Suprapubic skin (tissue), 4 donors: ENCODE measurements at places on chromosomes 6 and 20. TPM values are rescaled to one million over a fixed set of nuclear protein-coding genes. Genes with fewer than 3 reads are reported as not detected.

DNA sequence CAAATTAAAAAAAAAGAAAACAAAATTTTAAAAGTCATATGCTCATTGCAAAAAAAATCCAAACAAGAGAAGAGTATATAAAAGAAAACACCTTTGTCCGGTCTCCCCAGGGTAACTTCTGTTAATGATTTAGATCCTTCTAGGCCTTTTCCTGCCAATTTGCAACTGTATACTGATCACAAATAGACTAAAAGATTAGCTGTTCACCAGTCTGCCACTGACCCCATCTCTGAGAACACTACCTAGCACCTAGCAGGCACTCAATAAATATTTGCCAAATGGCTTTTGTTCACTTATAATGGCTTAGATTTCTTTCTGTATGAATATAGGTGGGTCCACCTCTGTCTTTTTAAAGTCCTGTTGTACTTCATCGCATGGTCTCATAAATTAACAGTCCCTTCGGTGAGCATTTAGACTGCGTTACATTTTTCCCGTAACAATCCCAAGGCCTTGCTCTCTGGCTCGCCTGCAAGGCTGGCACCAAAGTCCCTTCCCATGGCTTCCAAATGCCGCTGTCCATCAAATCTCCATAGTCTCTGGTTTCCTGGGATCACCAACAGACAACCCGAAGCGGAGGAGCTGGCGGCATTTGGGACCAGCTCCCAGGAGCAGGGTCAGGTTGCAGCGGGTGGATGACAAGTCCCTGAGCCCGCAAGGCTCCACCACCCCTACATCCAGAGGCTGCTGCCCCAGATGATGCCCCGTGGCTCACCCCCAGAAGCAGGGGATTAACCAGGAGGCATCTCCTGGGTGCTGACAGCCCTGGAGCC lies 11.8 kb downstream of the JPH2 start:
- peaks cover 7% of the 10 kb centered on the region for H3K4me1 ChIP-seq
- DNase-seq, result no peak
- no peak overlapping the region for H3K4me3 ChIP-seq
- no peaks in the 10 kb centered on the region for H3K27me3 ChIP-seq

DNA sequence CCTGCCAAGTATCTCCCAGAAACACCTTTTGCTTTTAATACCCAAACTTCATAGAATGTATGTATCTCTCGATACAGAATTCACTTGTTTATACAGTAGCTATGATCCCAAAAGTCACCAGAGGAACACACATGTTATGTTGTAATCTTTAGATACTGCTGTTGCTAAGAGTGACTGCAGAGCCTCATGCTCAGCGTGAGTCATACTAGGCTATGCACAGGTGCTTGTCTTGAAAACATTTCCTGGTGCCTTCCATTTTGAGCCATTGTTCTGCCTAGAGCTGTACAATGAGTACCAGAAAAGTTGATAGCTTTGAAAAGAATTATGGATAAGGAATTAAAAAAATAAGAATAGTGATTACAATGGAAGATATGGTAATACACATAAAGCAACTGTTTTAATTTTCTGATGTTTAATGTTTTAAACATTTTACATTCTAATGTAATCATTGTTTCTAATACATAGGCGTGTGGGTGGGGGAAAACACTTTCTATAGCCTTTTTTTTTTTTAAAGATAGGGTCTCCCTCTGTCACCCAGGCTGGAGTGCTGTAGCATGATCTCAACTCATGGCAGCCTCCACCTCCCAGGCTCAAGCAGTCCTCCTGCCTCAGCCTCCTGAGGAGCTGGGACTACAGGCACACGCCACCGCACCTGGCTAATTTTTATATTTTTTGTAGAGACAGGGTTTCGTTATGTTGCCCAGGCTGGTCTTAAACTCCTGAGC lies 79.4 kb downstream of the CD24 start:
- H3K4me3 ChIP-seq, result no peak overlapping the region
- H3K4me1 ChIP-seq, result no peaks in the 10 kb centered on the region
- no peak overlapping the region for H3K27ac ChIP-seq
- no peak for DNase-seq
- no peaks in the 10 kb centered on the region for H3K36me3 ChIP-seq
- H3K27me3 ChIP-seq, result no peaks in the 10 kb centered on the region

GRCh38 chr20:21315138-21315537 lies 12.0 kb downstream of the XRN2 start:
- no peak overlapping the region for H3K27ac ChIP-seq
- no peaks in the 10 kb centered on the region for H3K36me3 ChIP-seq
- DNase-seq, result no peak
- H3K4me3 ChIP-seq, result no peak overlapping the region

DNA sequence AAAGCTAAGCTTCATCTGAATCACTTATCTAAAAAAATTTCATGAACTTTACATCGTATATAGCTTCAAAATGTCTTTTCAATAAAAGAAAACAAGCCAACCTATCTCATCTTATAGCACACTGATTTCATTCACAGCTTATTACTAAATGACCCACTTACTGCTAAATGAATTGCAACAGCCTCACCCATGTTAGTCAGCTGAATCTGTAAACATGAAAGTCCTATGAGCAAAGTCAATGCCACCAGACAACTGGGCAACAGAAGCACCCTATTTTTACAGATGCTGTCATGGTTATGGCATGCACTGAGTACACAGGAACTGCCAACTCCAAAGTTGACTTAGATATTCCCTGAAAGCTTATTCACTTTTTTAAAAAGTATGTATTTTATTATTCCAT lies 41.2 kb upstream of the DST start:
- DNase-seq, result no peak
- no peak overlapping the region for H3K4me3 ChIP-seq
- peak overlapping the region; percentile 73 for H3K27ac ChIP-seq
- H3K4me1 ChIP-seq, result peaks cover 25% of the 10 kb centered on the region
- no peaks in the 10 kb centered on the region for H3K27me3 ChIP-seq

- no peaks in the 10 kb centered on the region for H3K4me1 ChIP-seq
- H3K4me3 ChIP-seq, result no peak overlapping the region
- no peaks in the 10 kb centered on the region for H3K36me3 ChIP-seq
- H3K27me3 ChIP-seq, result no peaks in the 10 kb centered on the region
- no peak for DNase-seq
- no peak overlapping the region for H3K27ac ChIP-seq
Measured at GRCh38 chr20:6401893-6402557, 279.2 kb upstream of the FERMT1 start.

- H3K4me1 ChIP-seq, result no peaks in the 10 kb centered on the region
- no peak overlapping the region for H3K4me3 ChIP-seq
- DNase-seq, result no peak
- H3K27me3 ChIP-seq, result no peaks in the 10 kb centered on the region
- no peak overlapping the region for H3K27ac ChIP-seq
Measured at GRCh38 chr6:14174996-14175395, 57.4 kb downstream of the CD83 start.

DNA sequence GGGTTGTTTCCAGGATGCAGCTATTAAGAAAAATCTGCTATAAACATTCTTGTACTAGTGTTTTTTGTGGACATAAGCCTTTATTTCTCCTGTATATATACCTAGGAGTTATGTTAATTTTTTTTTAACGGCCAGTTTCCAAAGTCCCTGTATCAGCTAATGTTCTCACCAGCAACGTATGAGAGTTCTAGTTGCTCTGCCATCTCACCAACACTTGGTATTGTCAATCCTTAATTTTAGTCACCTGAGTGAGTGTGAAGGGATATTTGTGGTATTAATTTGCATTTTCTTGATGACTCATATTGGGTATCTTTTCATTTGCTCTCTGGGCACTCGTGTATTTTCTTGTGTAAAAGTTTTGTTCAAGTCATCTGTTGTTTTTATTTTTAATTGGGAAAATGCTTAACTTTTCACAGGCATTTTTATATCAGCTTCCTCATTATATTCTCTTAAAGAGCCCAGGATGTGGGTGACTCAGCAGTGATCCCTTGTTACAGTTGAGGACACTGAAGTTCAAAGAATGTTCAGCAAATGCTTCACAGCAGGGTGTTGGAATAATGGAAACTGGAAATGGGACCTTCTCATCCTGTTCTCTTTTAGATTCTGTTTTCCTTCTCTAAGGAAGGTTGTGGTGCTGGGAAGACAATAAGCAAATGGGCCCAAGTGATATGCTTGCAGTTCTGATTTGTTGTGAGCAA lies 211.7 kb upstream of the PRND start:
- DNase-seq, result no peak
- no peaks in the 10 kb centered on the region for H3K36me3 ChIP-seq
- no peak overlapping the region for H3K4me3 ChIP-seq

- no peaks in the 10 kb centered on the region for H3K27me3 ChIP-seq
- no peak for DNase-seq
- peaks cover 16% of the 10 kb centered on the region for H3K4me1 ChIP-seq
- H3K36me3 ChIP-seq, result no peaks in the 10 kb centered on the region
- H3K27ac ChIP-seq, result peak overlapping the region; percentile 50
- no peak overlapping the region for H3K4me3 ChIP-seq
Measured at GRCh38 chr6:32393665-32394420, 13.1 kb downstream of the BTNL2 start.

- peak overlapping the region; percentile 76 for H3K4me3 ChIP-seq
- no peaks in the 10 kb centered on the region for H3K36me3 ChIP-seq
- peaks cover 49% of the 10 kb centered on the region for H3K4me1 ChIP-seq
- no peaks in the 10 kb centered on the region for H3K27me3 ChIP-seq
- peak overlapping the region; percentile 100 for H3K27ac ChIP-seq
Measured at GRCh38 chr6:16759181-16759645, 2.0 kb downstream of the ATXN1 start.

DNA sequence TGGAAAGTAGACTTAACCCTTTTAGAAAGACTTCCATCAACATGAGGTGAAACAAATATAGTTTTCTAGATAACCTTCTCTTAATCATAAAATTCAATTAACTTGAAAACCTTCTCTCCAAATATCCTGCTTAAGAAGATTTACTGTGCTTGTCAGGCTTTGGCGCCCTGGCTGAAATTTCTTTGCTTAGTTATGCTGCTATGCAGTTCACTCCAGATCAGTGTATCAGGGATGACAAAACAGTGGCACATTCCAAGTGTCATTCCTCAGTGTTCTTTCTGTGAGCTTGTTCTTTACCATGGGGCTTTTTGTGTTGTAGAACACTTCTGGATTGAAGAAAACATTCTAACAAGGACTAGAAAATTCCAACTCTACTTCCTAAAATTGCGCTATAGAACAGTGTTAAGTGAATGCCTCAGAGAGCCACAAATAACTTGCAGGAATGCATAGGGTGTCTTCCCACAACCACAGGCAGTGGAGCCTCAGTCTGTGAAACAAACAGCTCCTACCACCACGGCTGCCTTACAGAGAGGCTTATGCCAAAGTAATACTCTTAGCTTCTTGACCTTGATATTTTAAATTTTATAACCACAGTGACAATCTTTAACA lies 443.6 kb downstream of the CDC5L start:
- peaks cover 4% of the 10 kb centered on the region for H3K4me1 ChIP-seq
- DNase-seq, result no peak
- H3K4me3 ChIP-seq, result no peak overlapping the region
- no peak overlapping the region for H3K27ac ChIP-seq
- no peaks in the 10 kb centered on the region for H3K36me3 ChIP-seq
- no peaks in the 10 kb centered on the region for H3K27me3 ChIP-seq

GRCh38 chr6:132007474-132008190 lies 56.5 kb upstream of the CCN2 start:
- H3K36me3 ChIP-seq, result no peaks in the 10 kb centered on the region
- H3K4me3 ChIP-seq, result no peak overlapping the region
- no peak for DNase-seq
- no peaks in the 10 kb centered on the region for H3K27me3 ChIP-seq

DNA sequence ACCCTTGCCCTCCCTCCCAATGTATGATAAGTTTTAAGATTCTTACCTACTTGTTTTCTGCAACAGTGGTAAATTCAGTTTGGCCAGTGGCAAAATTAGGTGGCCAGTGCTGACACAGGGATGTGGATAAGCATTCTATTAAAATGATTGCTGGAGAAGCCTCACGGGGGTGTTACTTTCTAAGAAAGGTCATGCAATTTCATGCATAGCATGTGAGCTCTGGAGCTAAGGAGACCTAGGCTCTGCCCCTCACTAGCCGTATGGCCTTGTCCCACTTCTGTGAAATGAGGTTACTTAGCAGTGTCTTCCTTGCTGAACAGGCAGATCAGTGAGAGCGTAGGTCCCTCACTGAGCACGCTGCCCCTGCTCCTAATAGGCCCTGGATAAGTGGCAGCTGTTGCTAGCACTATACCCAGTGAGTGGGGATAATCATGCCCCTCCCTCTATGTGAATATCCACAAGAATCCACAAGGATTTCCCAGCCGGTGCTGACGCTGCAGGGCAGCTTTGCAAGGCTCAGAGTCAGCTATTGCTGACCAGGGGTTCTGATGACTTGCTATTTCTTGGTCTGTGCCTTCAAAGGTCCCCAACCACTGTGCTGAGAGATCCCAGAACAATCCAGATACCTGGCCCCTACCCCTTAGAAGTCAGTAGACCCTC lies 86.5 kb upstream of the MRPS10 start:
- no peak overlapping the region for H3K27ac ChIP-seq
- H3K27me3 ChIP-seq, result no peaks in the 10 kb centered on the region
- H3K4me3 ChIP-seq, result no peak overlapping the region
- peaks cover 9% of the 10 kb centered on the region for H3K4me1 ChIP-seq
- no peaks in the 10 kb centered on the region for H3K36me3 ChIP-seq

GRCh38 chr20:22408521-22409402 lies 175.6 kb downstream of the FOXA2 start:
- H3K4me3 ChIP-seq, result no peak overlapping the region
- peaks cover 10% of the 10 kb centered on the region for H3K27me3 ChIP-seq
- no peaks in the 10 kb centered on the region for H3K36me3 ChIP-seq
- H3K4me1 ChIP-seq, result peaks cover 10% of the 10 kb centered on the region

DNA sequence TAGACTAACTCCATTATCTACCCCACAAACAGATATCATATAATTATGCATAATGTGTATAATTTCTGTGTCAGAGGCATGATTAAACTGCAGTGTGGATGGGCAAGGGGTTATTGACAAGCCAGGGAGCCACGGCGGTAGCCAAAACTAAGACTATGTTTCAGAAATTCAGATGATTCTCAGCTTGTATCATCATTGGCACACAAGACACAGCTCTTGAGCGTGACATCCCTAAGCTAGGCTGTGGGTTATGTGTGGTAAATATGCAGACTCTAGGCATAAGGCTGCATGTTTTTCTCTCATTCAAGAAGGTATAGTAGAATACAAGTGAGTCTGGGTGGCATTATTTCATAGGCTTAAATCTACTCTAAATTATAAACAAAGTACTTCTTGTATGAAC lies 154.3 kb downstream of the KLHL32 start:
- no peaks in the 10 kb centered on the region for H3K36me3 ChIP-seq
- H3K27ac ChIP-seq, result no peak overlapping the region
- H3K4me1 ChIP-seq, result no peaks in the 10 kb centered on the region
- no peak overlapping the region for H3K4me3 ChIP-seq

The IL17A gene
- total RNA-seq, result not detected

The FAM209B gene
- total RNA-seq, result 2.5 TPM

The DLL1 gene
- 46.3 TPM for total RNA-seq

The HTR1B gene
- total RNA-seq, result not detected

The SYCP2 gene
- total RNA-seq, result 1.8 TPM

The SLC17A1 gene
- total RNA-seq, result not detected

The TMEM74B gene
- total RNA-seq, result 3.9 TPM

The USP49 gene
- 17.1 TPM for total RNA-seq

The ELOVL4 gene
- total RNA-seq, result 34.4 TPM

The OSER1 gene
- total RNA-seq, result 51.6 TPM

The FOXF2 gene
- total RNA-seq, result 0.25 TPM
